ENCODE measurements at places on chromosomes 12 and 14. TPM values are rescaled to one million over a fixed set of nuclear protein-coding genes. Genes with fewer than 3 reads are reported as not detected.

The LRTM2 gene
- not detected for total RNA-seq

- peaks cover 35% of the 10 kb centered on the region for H3K36me3 ChIP-seq
- no peaks in the 10 kb centered on the region for H3K27me3 ChIP-seq
- no peak overlapping the region for H3K4me3 ChIP-seq
- peaks cover 23% of the 10 kb centered on the region for H3K4me1 ChIP-seq
These were observed 65.1 kb upstream of the SRSF5 start for GRCh38 chr14:69701857-69702256.

DNA sequence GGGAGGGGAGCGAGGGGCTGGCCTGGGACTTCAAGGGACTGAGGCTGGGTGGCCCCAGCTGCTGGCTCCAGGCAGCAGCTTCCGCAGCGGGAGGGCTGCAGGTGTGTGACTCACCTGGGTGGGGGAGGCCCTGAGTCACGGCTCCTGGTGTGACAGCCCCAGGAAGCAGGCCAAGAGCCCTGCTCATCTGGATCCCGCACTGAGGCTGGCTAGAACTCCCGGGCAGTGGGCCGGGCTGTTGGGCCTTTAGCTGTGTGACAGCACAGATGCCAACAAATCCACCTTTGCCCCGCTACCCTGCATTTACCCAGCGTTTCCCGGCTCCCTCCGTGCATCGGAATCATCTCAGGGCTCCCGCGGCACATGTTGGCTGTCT is 180.0 kb upstream of the PRMT8 start:
- H3K4me1 ChIP-seq: no peaks in the 10 kb centered on the region
- H3K27ac ChIP-seq: no peak overlapping the region
- no peak for DNase-seq
- H3K27me3 ChIP-seq: peaks cover 40% of the 10 kb centered on the region
- H3K4me3 ChIP-seq: no peak overlapping the region

The SLC6A12 gene
- total RNA-seq: 3.4 TPM

The FANCM gene
- total RNA-seq: 6.0 TPM

- no peaks in the 10 kb centered on the region for H3K27me3 ChIP-seq
- H3K4me1 ChIP-seq: peaks cover 67% of the 10 kb centered on the region
- DNase-seq: no peak
- no peaks in the 10 kb centered on the region for H3K36me3 ChIP-seq
- H3K4me3 ChIP-seq: no peak overlapping the region
These were observed 86.6 kb downstream of the BORCS5 start for GRCh38 chr12:12443431-12443878.

GRCh38 chr12:19872621-19873540 is 433.6 kb downstream of the AEBP2 start:
- H3K27me3 ChIP-seq: no peaks in the 10 kb centered on the region
- no peak overlapping the region for H3K27ac ChIP-seq
- no peaks in the 10 kb centered on the region for H3K4me1 ChIP-seq
- DNase-seq: no peak
- H3K36me3 ChIP-seq: no peaks in the 10 kb centered on the region

DNA sequence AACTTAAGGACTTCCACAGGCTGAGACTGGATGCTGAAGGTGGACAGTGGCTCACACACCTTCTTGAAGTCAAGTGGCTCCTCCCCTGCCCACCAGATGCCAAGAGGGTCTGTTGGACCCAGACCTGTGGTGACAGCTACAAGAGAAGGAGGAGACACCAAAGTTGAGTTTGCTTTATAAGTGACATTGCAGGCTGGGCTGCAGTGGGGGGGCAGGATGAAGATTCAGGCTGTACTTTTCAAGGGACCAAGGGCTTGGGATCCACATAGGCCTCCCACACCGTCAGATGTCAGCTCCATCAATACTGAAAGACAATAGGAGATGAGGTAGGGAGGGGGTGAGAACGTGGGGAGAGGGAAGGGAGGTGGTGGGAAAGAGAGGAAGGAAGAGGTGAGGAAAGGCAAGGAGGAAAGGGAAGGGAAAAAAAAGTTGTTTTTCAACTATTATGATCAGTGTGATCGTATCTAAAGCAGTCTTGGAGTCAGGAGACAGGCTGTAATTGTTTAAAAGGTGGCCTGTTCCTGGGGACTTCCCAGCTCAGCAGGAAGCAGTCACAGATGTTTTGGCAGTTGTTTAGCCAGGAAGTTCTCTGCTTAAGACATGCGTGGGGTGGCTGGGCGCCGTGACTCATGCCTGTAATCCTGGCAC is 84.1 kb upstream of the RESF1 start:
- peak overlapping the region; percentile 42 for H3K27ac ChIP-seq
- H3K4me3 ChIP-seq: no peak overlapping the region
- peaks cover 34% of the 10 kb centered on the region for H3K4me1 ChIP-seq

- DNase-seq: peak; percentile 76
- H3K4me1 ChIP-seq: no peaks in the 10 kb centered on the region
- H3K4me3 ChIP-seq: no peak overlapping the region
- H3K27ac ChIP-seq: no peak overlapping the region
- H3K27me3 ChIP-seq: no peaks in the 10 kb centered on the region
- H3K36me3 ChIP-seq: no peaks in the 10 kb centered on the region
These were observed 12.1 kb upstream of the GALNT9 start for GRCh38 chr12:132341318-132342050.

DNA sequence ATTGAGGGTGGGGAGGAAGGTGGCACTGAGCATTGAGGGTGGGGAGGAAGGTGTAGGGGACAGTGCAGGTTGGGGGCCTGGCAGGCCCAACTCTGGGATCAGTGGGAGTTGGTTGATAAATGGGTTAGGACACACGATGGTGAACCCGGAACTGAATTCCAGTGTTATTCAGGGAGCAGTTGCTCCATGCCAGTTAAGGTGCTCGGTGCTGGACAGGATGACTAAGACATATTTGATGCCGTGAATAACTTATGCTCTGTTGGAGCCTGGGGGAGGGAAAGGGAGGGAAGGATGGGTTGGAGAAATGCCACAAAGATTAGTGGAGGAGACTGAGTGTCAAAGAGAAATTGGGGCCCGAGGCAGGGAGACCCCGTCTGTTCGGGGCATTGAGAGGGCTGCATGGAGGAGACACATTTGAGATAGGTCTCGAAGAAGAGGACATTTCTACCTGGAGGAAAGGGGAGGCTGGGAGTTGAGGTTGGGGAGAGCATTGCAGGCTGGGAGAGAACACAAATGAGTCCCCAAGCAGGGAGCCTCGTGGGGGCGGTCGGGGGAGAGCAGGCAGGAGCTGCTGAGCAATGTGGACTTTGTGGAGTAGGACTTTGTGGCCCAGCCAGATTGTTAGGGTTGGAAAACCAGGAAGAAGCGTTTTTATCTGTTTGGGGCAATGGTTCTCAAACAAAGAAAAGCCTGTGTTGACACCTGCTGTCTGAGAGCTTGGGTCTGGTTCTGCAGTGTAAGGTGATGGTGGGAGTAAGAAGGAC is 65.3 kb downstream of the IQSEC3 start:
- no peaks in the 10 kb centered on the region for H3K4me1 ChIP-seq
- no peaks in the 10 kb centered on the region for H3K36me3 ChIP-seq
- H3K27me3 ChIP-seq: no peaks in the 10 kb centered on the region
- no peak overlapping the region for H3K27ac ChIP-seq

The RAPGEF3 gene
- total RNA-seq: 15.9 TPM

GRCh38 chr14:105605464-105606304 is 79.3 kb downstream of the TMEM121 start:
- DNase-seq: peak; percentile 73
- H3K27ac ChIP-seq: no peak overlapping the region
- H3K4me3 ChIP-seq: no peak overlapping the region
- no peaks in the 10 kb centered on the region for H3K27me3 ChIP-seq

- H3K27ac ChIP-seq: no peak overlapping the region
- no peaks in the 10 kb centered on the region for H3K36me3 ChIP-seq
- no peak overlapping the region for H3K4me3 ChIP-seq
- no peak for DNase-seq
These were observed 85.3 kb upstream of the KCNA1 start for GRCh38 chr12:4824380-4824779.

DNA sequence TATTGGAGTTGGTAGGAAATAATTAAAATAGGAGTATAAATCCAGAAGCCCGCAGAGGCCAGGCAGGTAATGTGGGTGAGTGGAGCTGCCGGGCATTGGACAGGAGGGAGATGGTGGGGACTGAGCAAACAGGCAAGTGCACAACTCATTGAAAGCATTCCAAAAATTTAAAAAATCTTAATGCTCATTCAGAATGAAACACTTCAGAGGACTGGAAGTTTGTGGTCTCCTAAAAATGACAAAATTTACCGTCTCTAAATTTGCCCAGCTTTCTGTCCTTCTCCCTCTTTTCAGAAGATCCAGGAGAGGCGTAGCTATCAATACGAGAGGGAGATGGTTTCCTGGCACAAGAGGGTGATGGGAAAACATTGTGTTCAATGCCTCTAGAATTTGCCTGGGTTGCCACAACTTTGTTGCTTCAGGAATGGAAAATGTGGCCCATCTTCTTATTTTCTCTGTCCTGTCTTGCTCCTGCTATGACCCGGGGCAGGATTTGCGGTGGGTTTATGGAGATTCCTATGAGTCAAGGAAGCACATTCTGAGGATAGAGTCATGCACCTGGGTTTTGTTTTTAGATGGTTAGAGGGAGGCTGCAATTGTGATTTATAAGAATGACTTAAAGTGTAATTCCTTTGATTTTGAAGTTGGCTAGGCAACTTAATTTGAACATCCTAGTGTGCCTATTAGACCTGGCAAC is 72.2 kb downstream of the BORCS5 start:
- H3K27ac ChIP-seq: no peak overlapping the region
- DNase-seq: no peak
- no peak overlapping the region for H3K4me3 ChIP-seq
- H3K4me1 ChIP-seq: peaks cover 33% of the 10 kb centered on the region
- no peaks in the 10 kb centered on the region for H3K27me3 ChIP-seq

The GAS2L3 gene
- total RNA-seq: 15.8 TPM

- no peak overlapping the region for H3K27ac ChIP-seq
- no peaks in the 10 kb centered on the region for H3K27me3 ChIP-seq
- DNase-seq: no peak
- no peaks in the 10 kb centered on the region for H3K4me1 ChIP-seq
- H3K4me3 ChIP-seq: no peak overlapping the region
- no peaks in the 10 kb centered on the region for H3K36me3 ChIP-seq
These were observed 93.9 kb upstream of the SYT10 start for GRCh38 chr12:33533527-33533926.

- no peaks in the 10 kb centered on the region for H3K36me3 ChIP-seq
- H3K27ac ChIP-seq: no peak overlapping the region
- no peak for DNase-seq
- H3K4me3 ChIP-seq: no peak overlapping the region
These were observed 487.1 kb downstream of the PCNX1 start for GRCh38 chr14:71394386-71394785.

The ACADS gene
- 17.3 TPM for total RNA-seq

The CD4 gene
- 96.2 TPM for total RNA-seq
